ENCODE measurements at places on chromosomes 12 and 14.
A peak's percentile ranks its signal among the peaks of the same experiment; 100 is the strongest.

GRCh38 chr12:51217133-51217967 is 512 bp downstream of the POU6F1 start:
- no peaks in the 10 kb centered on the region for H3K36me3 ChIP-seq
- H3K4me3 ChIP-seq, result peak overlapping the region; percentile 96
- peak; percentile 65 for DNase-seq
- no peaks in the 10 kb centered on the region for H3K27me3 ChIP-seq

DNA sequence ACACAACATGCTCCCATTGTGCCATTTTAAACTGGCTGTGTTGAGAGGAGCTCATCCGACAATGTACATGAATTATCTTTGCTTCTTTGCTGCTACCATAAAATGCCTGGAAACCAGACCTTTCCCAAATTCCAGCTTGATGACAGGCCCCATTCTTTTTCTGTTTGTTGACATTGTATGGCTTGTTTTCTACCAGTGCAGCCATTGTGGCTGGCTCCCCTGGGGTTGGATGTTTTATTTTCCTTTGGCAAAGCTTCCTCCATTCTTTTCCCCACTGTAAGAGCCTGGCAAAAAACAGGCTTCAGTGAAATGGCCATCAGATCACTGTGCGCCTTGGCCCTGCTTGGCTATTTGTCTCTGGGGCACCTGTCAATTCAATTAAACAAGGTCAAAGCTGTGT is 532.5 kb downstream of the VRK1 start:
- no peaks in the 10 kb centered on the region for H3K27me3 ChIP-seq
- no peaks in the 10 kb centered on the region for H3K36me3 ChIP-seq
- H3K4me1 ChIP-seq, result no peaks in the 10 kb centered on the region
- H3K4me3 ChIP-seq, result no peak overlapping the region

DNA sequence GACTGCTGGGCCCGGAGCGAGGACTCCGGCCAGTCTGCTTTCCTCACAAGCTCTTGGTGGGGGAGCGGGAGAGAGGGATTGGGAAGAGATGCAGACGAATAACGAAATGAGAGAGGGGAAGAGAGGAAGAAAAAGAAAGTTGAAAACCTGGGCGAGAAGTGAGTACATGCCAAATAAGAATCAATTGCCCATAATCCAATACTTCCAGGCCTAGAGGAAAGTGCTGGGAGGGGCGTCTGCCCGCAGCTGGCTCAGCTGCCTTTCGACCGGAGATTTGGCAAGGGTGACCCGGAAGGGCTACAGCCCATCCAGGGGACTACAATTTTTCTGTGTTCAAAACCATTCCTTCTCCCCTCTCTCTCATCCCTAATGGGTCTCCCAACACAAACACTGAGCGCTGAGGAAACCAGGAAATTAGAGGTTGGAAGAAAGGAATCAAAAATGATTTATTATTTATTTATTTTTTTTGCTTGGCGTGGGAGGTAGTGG is 4.9 kb downstream of the NKX2-1 start:
- H3K4me3 ChIP-seq, result no peak overlapping the region
- H3K4me1 ChIP-seq, result no peaks in the 10 kb centered on the region
- no peak overlapping the region for H3K27ac ChIP-seq

GRCh38 chr14:58760121-58760520 is 122.4 kb downstream of the DACT1 start:
- peaks cover 9% of the 10 kb centered on the region for H3K4me1 ChIP-seq
- no peaks in the 10 kb centered on the region for H3K27me3 ChIP-seq
